Thyroid gland (tissue), 4 donors: ENCODE measurements at places on chromosomes 6 and 20. TPM values are rescaled to one million over a fixed set of nuclear protein-coding genes. Genes with fewer than 3 reads are reported as not detected.

The CEP250 gene
- 17.5 TPM for total RNA-seq

DNA sequence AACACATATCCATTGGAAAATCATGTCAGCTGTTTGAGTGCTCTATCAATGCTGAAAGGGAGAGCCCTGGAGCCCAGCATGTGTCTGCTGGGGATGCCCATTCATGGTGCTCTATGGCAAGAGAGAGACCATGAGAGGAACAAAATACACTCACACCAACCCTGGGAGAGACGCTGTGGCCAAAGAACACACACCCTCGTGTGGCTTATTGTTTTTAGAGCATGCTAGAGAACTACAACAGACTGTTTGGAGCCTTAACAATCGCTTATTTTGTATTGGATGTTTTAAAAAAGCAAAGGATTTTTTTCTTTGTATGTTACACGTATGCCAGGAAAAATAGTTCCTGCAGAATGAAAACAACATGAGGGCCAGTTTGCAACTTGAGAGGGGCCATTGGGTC lies 151.0 kb downstream of the SLC24A3 start:
- H3K36me3 ChIP-seq, result no peaks in the 10 kb centered on the region
- peaks cover 29% of the 10 kb centered on the region for H3K4me1 ChIP-seq
- DNase-seq, result peak; percentile 37
- H3K27ac ChIP-seq, result peak overlapping the region; percentile 40
- H3K4me3 ChIP-seq, result no peak overlapping the region

DNA sequence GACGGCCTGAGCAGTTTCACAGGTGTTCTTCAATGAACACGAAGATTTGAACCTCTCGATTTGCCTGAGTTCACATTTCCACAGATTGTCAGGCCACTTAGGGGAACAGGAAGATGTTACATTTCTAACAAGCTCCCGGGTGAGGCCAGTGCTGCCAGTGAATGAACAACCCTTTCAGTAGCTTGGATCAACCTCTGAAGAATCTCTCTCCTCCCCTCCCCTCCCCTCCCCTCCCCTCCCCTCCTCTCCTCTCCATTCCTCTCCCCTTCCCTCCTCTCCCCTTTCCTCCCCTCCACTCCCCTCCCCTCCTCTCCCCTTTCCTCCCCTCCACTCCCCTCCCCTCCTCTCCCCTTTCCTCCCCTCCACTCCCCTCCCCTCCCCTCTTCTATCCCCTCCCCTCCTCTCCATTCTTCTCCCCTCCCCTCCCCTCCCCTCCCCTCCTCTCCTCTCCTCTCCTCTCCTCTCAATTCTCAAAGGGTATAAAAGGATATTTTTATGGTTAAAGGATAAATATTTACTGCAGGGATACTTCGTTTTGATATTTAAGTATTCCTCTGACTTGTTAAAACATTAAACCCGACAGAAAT lies 114.1 kb upstream of the INSM1 start:
- no peaks in the 10 kb centered on the region for H3K4me1 ChIP-seq
- no peaks in the 10 kb centered on the region for H3K36me3 ChIP-seq
- H3K4me3 ChIP-seq, result no peak overlapping the region
- H3K27ac ChIP-seq, result no peak overlapping the region
- H3K27me3 ChIP-seq, result no peaks in the 10 kb centered on the region
- no peak for DNase-seq

GRCh38 chr20:52172392-52173047 lies 19.1 kb downstream of the ZFP64 start:
- no peaks in the 10 kb centered on the region for H3K27me3 ChIP-seq
- DNase-seq, result no peak
- H3K4me3 ChIP-seq, result no peak overlapping the region
- no peak overlapping the region for H3K27ac ChIP-seq

DNA sequence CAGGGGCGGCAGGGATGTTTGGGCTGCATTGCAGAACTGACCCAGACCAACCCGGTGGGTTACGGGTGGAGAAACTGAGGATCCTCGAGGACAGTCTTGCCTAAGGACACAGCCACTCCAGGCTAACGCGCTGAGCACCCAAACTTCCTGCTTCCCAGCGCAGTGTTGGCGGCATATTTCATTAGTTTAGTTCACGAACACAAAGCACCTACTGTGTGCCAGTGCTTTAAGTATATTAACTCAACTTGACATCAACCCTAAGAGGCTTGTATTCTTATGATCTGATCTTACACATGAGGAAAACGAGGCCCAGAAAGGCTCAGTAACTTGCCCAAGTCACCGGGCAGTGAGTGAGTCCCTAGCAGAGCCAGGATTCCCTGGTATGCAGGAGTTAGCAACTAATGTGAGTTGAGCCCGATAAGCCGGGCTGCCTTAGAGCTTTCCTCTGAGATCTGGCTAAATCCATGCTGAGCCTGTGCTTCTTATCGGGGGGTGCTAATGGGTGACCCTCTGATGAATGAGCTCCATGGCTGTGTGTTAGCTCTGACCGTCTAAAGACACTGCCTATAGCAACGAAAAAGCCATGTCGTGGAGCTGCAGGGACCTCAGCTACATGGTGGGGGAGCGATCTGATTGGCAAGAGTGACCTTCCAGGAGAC lies 92.7 kb downstream of the CD40 start:
- no peaks in the 10 kb centered on the region for H3K4me1 ChIP-seq
- no peak for DNase-seq
- no peaks in the 10 kb centered on the region for H3K27me3 ChIP-seq
- no peaks in the 10 kb centered on the region for H3K36me3 ChIP-seq
